ENCODE measurements at places on chromosomes 7 and 10.

GRCh38 chr7:12746211-12746610, 58.8 kb downstream of the ARL4A start:
- DNase-seq: no peak

GRCh38 chr10:72038458-72039001, 49.8 kb downstream of the SPOCK2 start:
- no peak for DNase-seq

- no peak for DNase-seq
These were observed 53.0 kb upstream of the C1GALT1 start for GRCh38 chr7:7129381-7129780.

DNA sequence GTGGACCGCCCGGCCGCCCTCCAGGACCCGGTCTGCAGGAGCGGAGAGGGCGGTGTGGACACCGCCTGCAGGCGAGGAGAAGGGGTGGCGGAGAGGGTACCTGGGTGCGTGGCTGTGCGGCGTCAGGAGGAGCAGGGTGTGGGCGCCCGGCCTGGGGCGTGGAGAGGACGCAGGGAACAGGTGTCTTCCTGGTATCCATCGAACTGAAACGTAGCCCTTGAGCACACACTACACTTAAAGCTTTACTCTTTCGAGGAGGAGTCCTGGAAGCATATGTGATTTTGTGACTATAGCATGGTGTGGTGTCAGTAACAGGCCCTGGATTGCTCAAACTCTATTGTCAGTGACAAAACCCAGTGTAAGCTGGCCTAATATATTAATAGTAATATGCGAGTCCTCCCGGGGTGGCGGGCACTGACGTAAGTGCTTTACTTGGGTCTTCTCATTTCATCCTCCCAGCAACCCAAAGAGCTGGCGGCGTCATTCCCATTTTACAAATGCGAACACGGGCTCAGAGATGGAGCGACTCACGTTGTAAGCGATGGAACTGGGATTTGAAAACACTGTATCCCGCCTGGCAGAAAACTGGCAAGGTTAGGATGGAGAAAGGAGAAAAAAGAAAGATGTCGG, 508 bp upstream of the TECPR1 start:
- no peak for DNase-seq

DNA sequence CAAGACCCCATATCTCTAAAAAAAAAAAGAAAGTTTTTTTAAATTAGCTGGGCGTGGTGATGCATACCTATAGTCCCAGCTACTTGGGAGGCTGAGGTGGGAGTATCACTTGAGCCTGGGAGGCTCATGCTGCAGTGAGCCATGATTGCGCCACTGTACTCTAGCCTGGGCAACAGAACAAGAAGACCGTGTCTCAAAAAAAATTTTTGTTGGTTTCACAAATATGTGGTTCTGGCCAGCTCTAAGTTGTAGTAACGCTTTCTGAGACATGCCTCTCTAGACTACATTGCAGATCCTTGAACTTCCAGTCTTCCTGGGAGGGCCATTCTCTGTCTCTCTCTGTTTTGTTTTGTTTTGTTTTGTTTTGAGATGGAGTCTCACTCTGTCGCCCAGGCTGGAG, 24.6 kb upstream of the RHBDD2 start:
- DNase-seq: no peak

- no peak for DNase-seq
These were observed 5.9 kb upstream of the HMX2 start for GRCh38 chr10:123141791-123142700.

DNA sequence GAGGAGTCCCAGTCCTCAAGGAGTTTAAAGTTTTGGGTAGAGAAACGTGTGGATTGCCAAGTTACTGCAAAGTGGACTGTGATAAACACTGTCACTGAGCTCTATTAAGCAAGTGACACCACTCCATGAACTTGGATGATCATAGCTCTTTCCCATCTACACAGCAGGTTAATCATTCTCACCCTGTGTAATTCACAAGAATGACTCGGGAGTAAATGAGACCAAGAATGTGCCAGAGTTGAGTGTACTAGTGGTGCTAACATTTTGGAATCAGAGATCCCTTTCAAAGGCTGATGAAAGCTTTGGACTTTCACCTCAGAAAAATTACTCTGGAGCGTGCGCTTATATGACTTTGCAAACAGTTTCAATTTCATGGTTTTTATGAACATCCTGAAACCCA, 80.8 kb downstream of the RBM20 start:
- DNase-seq: no peak

- DNase-seq: no peak
These were observed 240.8 kb downstream of the KIF20B start for GRCh38 chr10:89942217-89942616.

- no peak for DNase-seq
These were observed 519 bp upstream of the RPP38 start for GRCh38 chr10:15096661-15097010.

- no peak for DNase-seq
These were observed 770 bp downstream of the PRXL2A start for GRCh38 chr10:80409121-80409520.

DNA sequence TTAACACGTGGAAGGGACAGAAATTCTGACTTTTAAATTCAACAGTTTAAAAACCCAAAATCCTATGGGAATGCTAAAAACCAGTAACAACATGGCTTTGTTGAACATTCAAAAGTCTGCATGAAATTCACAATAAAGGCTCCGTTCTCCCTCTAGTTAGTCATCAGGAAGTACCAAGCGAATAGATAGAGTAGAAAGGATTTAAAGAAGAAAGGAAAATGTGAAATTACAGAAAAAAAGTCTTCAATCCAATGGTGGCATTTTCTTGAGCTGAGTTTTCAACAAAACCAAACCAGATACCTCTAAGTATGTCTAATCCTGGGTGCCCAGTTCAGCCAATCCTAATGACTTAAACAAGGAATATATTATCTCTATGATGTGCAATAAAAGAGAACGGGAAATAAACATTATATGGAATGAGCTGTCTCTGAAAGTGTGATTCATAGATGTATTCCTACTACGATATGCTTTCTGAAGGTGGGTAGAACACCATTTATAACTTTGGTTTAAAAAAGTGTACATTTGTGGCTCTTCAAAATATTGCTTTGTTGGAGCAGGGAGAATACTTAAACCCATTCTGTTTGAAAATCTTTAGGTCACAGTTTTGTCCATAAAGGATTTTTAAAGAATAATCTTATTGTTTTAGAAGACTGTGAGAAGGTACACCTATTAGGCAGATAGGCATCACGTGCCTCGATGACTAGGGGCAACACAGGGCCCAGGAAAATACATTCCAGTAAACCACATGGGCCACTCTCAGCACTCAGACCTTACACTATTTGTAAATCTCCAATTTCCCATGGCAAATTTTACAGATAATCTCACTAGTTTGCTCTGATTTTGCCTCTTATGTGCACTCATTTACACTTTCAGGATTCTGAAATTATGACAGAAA, 87.7 kb downstream of the CUBN start:
- no peak for DNase-seq

- no peak for DNase-seq
These were observed 239.7 kb upstream of the SEMA3D start for GRCh38 chr7:85426487-85426960.

DNA sequence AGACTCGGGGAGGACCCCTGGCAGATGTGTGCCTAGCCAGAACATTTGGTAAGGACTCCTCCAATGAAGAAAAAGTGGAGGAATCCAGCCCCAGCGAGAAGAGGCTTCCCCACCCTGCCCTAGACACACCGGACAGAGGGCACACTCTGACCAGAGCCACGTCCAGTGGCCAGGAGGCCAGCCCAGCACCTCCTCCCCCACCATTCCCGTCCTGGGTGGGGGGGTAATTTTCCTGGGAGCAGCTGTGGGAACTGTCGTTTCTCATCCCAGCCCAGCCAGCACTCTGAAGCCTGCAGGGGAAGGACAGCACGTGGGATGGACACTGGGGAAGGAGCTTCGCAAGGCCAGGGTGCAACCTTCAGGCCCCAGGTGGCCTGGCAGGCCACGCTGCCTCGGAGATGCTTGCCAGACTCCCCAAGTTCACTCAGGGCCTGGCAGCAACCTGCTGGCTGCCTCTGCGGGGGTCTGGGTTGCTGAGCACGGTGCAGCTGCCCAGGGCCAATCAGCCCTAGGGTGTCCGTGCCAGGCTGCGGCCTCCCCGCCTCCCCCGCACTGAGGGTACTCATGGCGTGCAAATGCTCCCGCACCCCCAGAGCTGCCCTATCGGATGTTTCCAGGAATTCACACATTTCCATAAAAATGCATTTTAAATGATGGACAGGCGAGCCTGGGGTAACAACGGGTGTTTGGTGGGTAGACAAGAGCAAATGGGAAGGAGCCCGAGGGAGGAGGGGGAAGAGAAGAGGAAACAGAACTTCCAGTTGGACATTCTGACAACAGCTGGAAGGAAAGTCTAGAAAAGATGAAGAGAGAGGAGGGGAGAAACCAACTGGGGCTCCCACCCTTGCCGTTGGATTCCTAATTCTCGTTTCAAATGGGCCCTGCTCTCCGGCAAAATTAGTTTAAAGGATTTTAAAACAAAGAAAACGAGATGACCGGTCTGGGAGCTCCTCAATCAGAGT, 1.9 kb upstream of the EN2 start:
- no peak for DNase-seq

DNA sequence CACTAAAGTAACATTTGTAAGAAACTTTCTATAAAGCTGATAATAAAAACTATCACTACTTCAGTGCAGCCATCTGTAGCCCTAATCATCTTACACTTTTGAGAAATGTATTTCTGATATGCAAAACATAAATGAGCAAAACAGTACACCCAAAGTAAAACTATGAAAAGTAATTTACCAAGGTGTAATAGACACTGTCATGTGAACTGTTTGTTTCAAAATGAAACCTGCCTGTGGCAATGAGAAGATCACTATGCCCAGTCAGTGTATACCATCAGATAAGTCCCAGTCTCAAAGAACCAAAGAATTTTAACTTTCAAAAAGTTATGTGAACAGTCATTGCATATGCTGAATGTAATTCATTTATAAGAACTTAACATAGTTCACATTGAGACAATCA, 398.1 kb downstream of the CDC14C start:
- no peak for DNase-seq

GRCh38 chr7:26813432-26813831, 51.0 kb downstream of the SKAP2 start:
- DNase-seq: no peak

GRCh38 chr7:46206476-46207060, 285.5 kb upstream of the IGFBP3 start:
- no peak for DNase-seq

GRCh38 chr7:132220060-132220459, 356.2 kb downstream of the PLXNA4 start:
- no peak for DNase-seq

GRCh38 chr10:5447056-5447455, 34.7 kb downstream of the NET1 start:
- DNase-seq: no peak

DNA sequence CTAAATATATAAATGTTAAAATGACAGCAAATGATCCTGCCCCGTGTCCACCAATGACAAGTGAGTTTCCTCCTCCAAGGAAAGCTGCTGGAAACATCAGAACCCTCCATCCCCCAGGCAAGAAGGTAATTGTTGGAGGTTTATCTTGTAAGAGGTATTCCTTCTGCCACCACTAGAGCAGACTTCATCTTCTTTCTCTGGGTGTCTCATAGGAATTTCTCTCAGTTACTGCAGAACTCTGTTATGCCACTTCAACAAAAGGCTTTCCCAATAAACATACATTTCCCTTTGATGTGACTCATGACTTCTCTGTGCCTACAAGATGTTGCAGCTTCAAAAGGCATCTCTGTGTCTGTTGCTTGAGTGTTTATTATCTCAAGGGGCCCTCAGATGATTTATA, 279.1 kb downstream of the BMPER start:
- DNase-seq: no peak

GRCh38 chr7:30479202-30480120, 877 bp upstream of the NOD1 start:
- DNase-seq: no peak

Measured in DMS79 (cell line).